ENCODE measurements at places on chromosomes 3 and 15. TPM values are rescaled to one million over a fixed set of nuclear protein-coding genes. Genes with fewer than 3 reads are reported as not detected.

GRCh38 chr3:77256584-77257503 is 216.9 kb downstream of the ROBO2 start:
- no peak for DNase-seq

The IMPG2 gene
- 0.26 TPM for total RNA-seq

The CLSTN2 gene
- 80.9 TPM for total RNA-seq

The TNFAIP8L3 gene
- 1.1 TPM for total RNA-seq

Data from astrocyte (in vitro differentiated cells and primary cell).